ENCODE measurements at places on chromosomes 11 and 22. TPM values are rescaled to one million over a fixed set of nuclear protein-coding genes. Genes with fewer than 3 reads are reported as not detected.

- H3K36me3 ChIP-seq, result no peaks in the 10 kb centered on the region
- H3K4me1 ChIP-seq, result peaks cover 5% of the 10 kb centered on the region
- no peaks in the 10 kb centered on the region for H3K27me3 ChIP-seq
- no peak for DNase-seq
Observed at GRCh38 chr22:17958166-17958565, 66.2 kb downstream of the MICAL3 start.

DNA sequence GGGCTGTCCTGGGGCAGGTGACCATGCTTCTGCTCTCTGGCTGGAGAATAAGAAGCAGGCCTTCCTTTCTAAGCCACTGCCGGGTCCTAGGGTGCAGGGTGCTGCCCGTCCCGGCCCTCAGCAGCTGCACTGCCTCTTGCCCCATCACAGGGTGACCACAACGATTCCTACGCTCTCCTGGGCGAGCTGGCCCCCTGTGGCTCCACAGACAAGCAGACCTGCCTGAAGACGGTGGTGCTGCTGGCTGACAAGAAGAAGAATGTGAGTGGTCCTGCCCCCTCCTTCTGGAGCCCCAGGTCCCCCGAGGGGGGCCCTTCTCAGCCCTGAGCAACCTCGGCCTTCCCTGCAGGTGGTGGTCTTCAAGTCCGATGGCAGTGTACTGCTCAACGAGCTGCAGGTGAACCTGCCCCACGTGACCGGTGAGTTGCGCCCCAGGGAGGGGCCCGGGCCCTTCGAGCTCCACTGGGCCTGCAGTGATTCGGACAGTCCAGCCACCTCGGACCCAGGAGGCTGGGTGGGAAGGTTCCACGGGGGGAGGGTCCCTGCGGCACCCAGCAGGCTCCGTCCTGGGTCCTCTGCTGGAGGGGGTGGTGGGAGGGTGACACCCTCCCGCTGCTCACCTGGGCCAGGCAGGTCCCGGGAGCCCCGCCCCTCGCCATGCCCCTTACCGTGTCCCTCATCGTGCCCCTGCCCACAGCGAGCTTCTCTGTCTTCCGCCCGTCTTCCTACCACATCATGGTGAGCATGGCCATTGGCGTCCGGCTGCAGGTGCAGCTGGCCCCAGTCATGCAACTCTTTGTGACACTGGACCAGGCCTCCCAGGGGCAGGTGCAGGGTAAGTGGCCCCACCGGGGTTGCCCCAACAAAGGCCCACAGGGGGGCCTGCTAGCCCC lies 8.3 kb downstream of the MUC2 start:
- no peak for DNase-seq
- no peak overlapping the region for H3K4me3 ChIP-seq
- no peaks in the 10 kb centered on the region for H3K4me1 ChIP-seq

- peaks cover 29% of the 10 kb centered on the region for H3K4me1 ChIP-seq
- H3K27ac ChIP-seq, result no peak within 1 kb of the TSS
- H3K27me3 ChIP-seq, result peaks cover 8% of the 10 kb centered on the region
- H3K36me3 ChIP-seq, result no peaks in the 10 kb centered on the region
- H3K4me3 ChIP-seq, result no peak within 1 kb of the TSS
Observed at GRCh38 chr11:62921201-62921572, at the start of gene CHRM1. Gene CHRM1 (minus strand): TSS chr11:62921363. CDS start chr11:62911100, 10,263 bp downstream.

DNA sequence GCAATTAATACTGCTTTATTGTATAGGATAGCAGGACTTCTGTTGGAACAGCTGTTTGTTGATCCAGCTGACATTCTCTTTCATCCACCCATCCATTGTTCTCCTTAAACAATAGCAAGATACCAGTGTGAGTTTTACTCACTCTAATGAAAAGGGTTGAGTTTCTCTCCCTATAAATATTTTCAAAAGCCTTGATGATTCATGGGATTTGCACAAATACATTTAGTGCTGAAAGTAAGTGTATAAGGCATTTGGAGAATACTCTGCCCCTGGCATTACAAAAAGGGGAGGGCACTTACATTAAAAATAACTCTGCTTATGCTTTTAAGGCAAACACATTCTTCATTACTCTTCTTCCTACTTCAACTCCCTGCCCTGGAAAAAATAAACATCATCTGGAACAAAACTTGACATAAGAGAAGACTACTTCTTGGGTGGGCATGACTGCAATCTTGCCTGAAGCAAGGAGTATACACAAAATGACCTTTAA lies 634.9 kb downstream of the METTL15 start:
- no peaks in the 10 kb centered on the region for H3K36me3 ChIP-seq
- no peaks in the 10 kb centered on the region for H3K27me3 ChIP-seq
- no peaks in the 10 kb centered on the region for H3K4me1 ChIP-seq
- H3K4me3 ChIP-seq, result no peak overlapping the region

GRCh38 chr11:13110929-13111812 lies 102.1 kb downstream of the RASSF10 start:
- no peaks in the 10 kb centered on the region for H3K4me1 ChIP-seq
- H3K27ac ChIP-seq, result no peak overlapping the region
- no peak for DNase-seq
- no peaks in the 10 kb centered on the region for H3K36me3 ChIP-seq
- H3K27me3 ChIP-seq, result no peaks in the 10 kb centered on the region
- H3K4me3 ChIP-seq, result no peak overlapping the region

BACE1 gene
- total RNA-seq, result 67.3 TPM

KCNQ1 gene
- total RNA-seq, result 4.4 TPM

DNA sequence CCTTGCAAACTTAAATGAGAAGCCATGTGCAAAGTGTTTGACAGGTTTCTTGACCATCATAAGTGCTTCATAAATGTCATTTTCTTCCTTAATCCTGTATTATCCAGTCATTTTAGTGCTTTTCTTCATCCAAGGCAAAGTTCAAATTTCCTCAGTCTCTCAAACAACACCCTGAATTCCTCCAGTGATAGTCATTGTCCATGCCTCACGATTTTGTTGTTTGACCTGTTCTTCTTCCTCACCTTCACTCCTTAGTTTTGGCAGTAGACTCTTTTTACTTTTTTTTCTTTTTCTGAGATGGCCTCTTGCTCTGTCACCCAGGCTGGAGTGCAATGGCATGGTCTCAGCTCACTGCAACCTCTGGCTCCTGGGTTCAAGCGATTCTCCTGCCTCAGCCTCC lies 1257.3 kb downstream of the FAM181B start:
- no peaks in the 10 kb centered on the region for H3K4me1 ChIP-seq
- no peaks in the 10 kb centered on the region for H3K36me3 ChIP-seq
- no peak overlapping the region for H3K27ac ChIP-seq
- H3K27me3 ChIP-seq, result no peaks in the 10 kb centered on the region
- no peak for DNase-seq
- H3K4me3 ChIP-seq, result no peak overlapping the region

DNA sequence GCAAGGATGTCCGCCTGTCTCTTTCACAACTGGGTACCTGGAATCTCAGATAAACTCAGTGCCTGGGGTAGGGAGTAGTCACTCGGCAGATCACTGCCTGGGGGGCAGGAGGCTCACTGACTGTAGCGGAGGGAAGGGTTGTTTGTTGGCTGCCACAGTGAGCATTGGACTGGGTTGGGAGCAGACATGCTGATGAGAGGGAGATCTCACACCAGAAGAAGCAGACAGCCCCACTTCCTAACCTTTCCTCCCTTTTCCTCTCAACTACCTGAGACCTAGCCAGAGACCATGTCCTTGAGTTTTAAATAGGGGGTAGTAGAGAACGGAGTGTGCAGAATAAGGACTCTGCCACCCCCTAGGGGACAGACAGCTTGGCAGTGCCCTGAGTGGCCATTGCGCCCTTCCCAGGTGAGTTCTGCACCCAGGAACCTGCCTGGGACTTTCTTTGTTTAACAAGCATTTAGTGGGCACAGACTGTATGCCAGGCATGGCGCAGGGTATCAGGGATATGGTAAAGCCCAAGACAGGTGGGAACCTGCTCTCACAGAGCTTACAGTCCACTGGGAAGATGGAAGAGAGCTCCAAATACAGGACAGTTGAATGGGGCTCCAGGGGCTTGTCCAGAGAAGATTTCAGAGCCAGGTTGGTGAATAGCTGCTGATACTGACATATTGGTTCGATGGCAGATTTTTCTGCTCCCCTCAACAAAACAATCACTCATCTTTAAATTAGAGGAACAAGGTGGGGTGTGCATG lies 115.7 kb upstream of the NNMT start:
- peak overlapping the region; percentile 60 for H3K4me3 ChIP-seq
- DNase-seq, result no peak
- peaks cover 25% of the 10 kb centered on the region for H3K36me3 ChIP-seq
- H3K27me3 ChIP-seq, result no peaks in the 10 kb centered on the region
- peaks cover 87% of the 10 kb centered on the region for H3K4me1 ChIP-seq

TRIM49 gene
- not detected for total RNA-seq

BIRC3 gene
- total RNA-seq, result 4.9 TPM

- no peak overlapping the region for H3K27ac ChIP-seq
- no peaks in the 10 kb centered on the region for H3K36me3 ChIP-seq
- no peak overlapping the region for H3K4me3 ChIP-seq
- no peaks in the 10 kb centered on the region for H3K27me3 ChIP-seq
- H3K4me1 ChIP-seq, result no peaks in the 10 kb centered on the region
- no peak for DNase-seq
Observed at GRCh38 chr11:113446938-113447337, 28.3 kb downstream of the DRD2 start.

- no peak overlapping the region for H3K4me3 ChIP-seq
- no peaks in the 10 kb centered on the region for H3K36me3 ChIP-seq
- H3K4me1 ChIP-seq, result no peaks in the 10 kb centered on the region
- no peaks in the 10 kb centered on the region for H3K27me3 ChIP-seq
Observed at GRCh38 chr11:112928136-112928535, 33.1 kb upstream of the NCAM1 start.

- H3K27ac ChIP-seq, result peak overlapping the region; percentile 25
- H3K4me1 ChIP-seq, result peaks cover 85% of the 10 kb centered on the region
- no peaks in the 10 kb centered on the region for H3K27me3 ChIP-seq
- no peaks in the 10 kb centered on the region for H3K36me3 ChIP-seq
- peak overlapping the region; percentile 54 for H3K4me3 ChIP-seq
Observed at GRCh38 chr22:50298937-50299784, 8.3 kb downstream of the PLXNB2 start.

- peak overlapping the region; percentile 72 for H3K27ac ChIP-seq
- no peak for DNase-seq
- no peaks in the 10 kb centered on the region for H3K36me3 ChIP-seq
- no peaks in the 10 kb centered on the region for H3K27me3 ChIP-seq
- peak overlapping the region; percentile 59 for H3K4me3 ChIP-seq
- H3K4me1 ChIP-seq, result peaks cover 86% of the 10 kb centered on the region
Observed at GRCh38 chr22:36377022-36377631, 10.6 kb downstream of the MYH9 start.

OR8D1 gene
- total RNA-seq, result not detected

DNA sequence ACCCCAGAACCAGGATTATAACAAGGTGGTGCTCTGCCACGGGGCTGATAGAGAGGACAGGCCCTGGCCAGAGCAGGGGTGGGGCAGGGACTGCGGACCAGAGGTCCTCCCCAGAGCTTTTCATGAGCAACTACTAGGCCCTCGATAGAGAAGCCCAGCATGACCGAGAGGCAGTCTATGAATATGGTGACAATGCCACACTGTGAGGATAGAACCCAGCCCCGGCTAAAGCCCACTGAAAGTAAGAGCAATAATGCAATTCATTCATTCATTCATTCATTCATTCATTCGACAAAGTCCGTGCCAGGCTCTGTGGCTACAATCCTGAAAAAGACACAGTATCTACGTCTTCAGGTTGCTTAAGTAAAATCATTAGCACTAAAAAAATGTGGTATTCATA lies 35.6 kb upstream of the CD5 start:
- H3K27ac ChIP-seq, result no peak overlapping the region
- H3K4me3 ChIP-seq, result no peak overlapping the region
- no peak for DNase-seq
- H3K36me3 ChIP-seq, result no peaks in the 10 kb centered on the region
- H3K27me3 ChIP-seq, result no peaks in the 10 kb centered on the region

- no peaks in the 10 kb centered on the region for H3K36me3 ChIP-seq
- H3K27ac ChIP-seq, result no peak overlapping the region
Observed at GRCh38 chr11:64652586-64653387, 61.8 kb downstream of the SLC22A12 start.

RHOG gene
- 49.4 TPM for total RNA-seq

- no peaks in the 10 kb centered on the region for H3K36me3 ChIP-seq
- no peak overlapping the region for H3K27ac ChIP-seq
- no peak overlapping the region for H3K4me3 ChIP-seq
- no peaks in the 10 kb centered on the region for H3K27me3 ChIP-seq
- H3K4me1 ChIP-seq, result no peaks in the 10 kb centered on the region
Observed at GRCh38 chr11:22491555-22492225, 133.9 kb downstream of the FANCF start.

GRCh38 chr11:23539556-23539955 lies 679.3 kb upstream of the CCDC179 start:
- no peaks in the 10 kb centered on the region for H3K27me3 ChIP-seq
- H3K4me1 ChIP-seq, result no peaks in the 10 kb centered on the region
- DNase-seq, result no peak
- no peak overlapping the region for H3K4me3 ChIP-seq
- H3K27ac ChIP-seq, result no peak overlapping the region
- H3K36me3 ChIP-seq, result no peaks in the 10 kb centered on the region

DNA sequence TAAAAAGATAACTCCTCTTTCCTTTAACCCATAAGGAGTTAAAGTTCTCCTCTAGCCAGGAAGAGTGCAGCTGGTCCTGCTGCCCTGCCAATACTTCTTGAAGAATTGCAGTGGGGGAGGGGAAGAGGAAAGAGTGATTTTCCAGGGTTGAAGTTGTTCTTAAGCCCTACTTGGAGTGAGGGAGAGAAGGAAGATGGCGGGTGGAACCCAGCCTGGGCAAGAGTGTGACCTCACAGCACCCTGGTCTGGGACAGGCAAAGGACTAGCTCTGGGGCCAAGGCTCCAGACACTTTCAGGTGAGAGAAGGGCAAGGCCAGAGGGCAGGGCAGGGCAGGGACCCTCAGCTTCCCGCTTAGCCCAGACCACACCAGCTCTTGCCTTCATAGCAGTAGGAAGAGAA lies 6.6 kb downstream of the TNKS1BP1 start:
- H3K4me1 ChIP-seq, result peaks cover 73% of the 10 kb centered on the region
- no peaks in the 10 kb centered on the region for H3K27me3 ChIP-seq
- no peak overlapping the region for H3K27ac ChIP-seq
- peaks cover 50% of the 10 kb centered on the region for H3K36me3 ChIP-seq
- no peak for DNase-seq
- H3K4me3 ChIP-seq, result no peak overlapping the region
